ENCODE measurements at places on chromosomes 4 and X.

DNA sequence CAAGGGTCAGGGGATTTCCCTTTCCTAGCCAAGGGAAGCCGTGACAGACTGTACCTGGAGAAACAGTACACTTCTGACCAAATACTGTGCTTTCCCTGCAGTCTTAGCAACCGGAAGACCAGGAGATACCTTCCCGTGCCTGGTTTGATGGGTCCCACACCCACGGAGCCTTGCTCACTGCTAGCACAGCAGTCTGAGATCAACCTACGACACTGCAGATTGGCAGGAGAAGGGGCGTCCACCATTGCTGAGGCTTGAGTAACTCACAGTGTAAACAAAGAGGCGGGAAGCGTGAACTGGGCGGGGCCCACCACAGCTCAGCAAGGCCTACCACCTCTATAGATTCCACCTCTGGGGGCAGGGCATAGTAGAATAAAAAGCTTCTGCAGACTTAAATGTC is 48.7 kb upstream of the SRD5A3 start:
- DNase-seq: no peak

DNA sequence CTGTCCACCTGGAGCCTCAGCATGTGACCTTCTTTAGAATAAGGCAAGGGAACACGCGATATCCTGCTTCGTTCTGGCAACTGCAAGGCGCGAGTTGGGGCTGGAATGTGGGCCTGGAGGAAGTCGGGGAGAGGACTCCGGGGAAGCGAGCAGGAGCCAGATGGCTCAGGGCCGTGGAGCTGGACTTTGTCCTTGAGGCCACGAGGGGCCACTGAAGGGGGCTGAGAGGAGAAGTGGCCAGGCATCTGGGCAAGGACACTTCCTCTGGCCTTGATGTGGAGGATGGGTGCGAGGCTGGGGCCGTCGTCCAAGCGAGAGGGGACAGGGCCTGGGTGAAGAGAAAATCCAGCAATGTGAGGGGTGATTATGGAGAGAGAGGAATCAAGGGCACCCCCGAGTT is 12.2 kb upstream of the DUSP9 start:
- DNase-seq: no peak

DNA sequence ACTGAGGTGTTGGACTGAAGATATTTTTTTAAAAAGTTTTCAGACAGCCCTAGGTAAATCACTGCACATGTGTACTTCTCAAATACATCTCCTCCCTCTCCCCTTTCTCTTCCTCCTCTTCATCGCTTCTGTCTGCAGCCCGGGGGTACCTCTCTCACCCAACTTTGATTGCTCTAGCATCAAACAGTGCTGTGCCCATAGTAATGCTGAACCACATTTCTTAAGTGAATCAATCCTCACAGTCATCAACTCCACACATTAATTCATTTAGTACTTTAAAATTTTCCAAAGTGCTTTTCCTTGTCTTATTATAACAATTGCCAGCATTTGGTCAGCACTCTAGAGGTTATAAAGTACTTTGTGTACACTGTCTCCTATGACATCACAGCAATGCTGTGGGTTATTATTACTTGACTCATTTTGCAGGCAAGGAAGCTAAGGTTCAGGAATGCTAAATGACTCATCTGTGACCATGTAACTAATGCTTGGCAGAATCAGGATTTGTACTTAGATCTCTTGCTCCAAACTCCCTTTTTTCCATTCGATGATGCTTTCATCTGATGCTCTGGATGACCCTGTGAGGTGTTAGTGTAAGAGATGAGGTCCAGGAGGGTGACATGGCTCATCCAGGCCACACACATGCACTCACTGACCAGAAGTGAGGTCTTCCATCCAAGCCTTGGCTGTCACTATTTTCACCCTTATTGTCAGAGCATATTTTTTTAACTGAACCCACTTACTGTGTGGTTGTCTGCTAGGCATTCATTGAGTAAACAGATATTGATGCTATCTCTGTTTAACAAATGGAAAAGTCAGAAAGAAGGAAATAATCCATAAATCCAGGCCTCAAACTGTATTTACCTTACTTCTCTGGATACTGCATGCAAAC is 58.8 kb downstream of the RHOH start:
- DNase-seq: no peak

- no peak for DNase-seq
Measured at GRCh38 chrX:11702420-11702819, 36.7 kb upstream of the ARHGAP6 start.

DNA sequence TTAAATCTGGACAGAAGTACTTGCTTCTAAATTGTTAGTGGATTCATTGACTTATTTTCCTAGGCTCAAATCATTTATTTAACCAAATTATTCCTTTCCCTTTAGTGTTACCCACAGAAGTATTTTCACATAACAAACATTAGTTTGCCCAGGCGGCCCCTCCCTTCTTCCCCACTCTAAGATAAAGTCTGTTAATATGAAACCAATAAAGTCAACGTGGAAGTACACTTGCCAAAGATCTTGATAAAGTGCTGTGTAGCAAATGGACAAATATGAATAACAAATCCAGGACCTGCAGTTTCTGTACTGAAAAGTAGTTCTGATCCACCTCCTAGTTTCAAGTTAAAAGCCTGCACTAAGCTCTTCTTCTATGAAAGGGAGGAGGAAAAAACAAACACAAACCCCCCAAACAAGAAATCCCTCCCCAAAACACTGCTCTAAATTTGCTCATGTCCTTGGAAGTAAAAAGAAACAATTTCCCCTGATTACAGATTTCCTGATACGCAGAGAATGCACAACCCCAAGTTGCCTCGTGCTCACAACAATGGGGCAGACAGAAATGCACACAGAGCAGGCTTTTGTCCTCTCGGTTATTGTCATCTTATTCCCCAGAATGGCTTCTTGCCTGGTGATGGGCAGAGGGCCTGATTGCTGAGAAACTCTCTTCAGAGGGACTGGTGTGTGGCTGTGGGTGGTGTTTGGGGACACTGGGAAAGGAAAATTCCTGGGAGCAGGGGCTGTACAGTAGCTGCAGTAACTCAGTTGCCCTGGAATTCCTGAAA is 23.2 kb downstream of the TMSB4X start:
- DNase-seq: no peak
